ENCODE measurements at places on chromosomes 5 and 9. TPM values are rescaled to one million over a fixed set of nuclear protein-coding genes. Genes with fewer than 3 reads are reported as not detected.

- no peak for DNase-seq
Observed at GRCh38 chr5:134490255-134490924, 35.1 kb upstream of the JADE2 start.

DNA sequence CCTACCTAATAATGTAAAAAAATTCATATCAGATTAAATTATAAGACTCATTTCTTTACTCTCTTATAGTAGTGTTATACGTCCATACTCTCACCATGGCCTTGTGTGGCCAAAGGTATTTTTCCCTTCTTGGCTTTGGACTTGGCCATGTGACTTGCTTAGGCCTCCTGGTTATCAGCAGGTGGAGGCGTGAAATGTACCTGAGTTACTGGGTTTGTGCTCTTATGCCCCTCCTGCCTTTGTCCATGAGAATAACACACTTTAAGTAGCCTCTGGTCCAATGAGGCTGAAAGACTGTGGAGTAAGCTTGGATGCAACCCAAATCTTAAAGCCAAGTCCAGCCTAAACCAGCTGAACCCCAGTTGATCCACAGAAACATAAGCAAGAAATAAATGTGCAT is 68.7 kb downstream of the RETREG1 start:
- no peak for DNase-seq

GRCh38 chr9:80867731-80868130 is 821.6 kb downstream of the TLE1 start:
- no peak for DNase-seq

- no peak for DNase-seq
Observed at GRCh38 chr9:108671794-108672193, 184.0 kb downstream of the ACTL7B start.

The SHOC1 gene
- not detected for total RNA-seq

GRCh38 chr9:86389628-86390027 is 35.4 kb upstream of the TUT7 start:
- no peak for DNase-seq

Data from H7 (cell line).